Activated CD4-positive, alpha-beta T cell treated with anti-CD3 and anti-CD28 coated beads, Interleukin-2, amount 50 U/mL, for 4 hours (primary cell): ENCODE measurements at places on chromosomes 12 and 14.

DNA sequence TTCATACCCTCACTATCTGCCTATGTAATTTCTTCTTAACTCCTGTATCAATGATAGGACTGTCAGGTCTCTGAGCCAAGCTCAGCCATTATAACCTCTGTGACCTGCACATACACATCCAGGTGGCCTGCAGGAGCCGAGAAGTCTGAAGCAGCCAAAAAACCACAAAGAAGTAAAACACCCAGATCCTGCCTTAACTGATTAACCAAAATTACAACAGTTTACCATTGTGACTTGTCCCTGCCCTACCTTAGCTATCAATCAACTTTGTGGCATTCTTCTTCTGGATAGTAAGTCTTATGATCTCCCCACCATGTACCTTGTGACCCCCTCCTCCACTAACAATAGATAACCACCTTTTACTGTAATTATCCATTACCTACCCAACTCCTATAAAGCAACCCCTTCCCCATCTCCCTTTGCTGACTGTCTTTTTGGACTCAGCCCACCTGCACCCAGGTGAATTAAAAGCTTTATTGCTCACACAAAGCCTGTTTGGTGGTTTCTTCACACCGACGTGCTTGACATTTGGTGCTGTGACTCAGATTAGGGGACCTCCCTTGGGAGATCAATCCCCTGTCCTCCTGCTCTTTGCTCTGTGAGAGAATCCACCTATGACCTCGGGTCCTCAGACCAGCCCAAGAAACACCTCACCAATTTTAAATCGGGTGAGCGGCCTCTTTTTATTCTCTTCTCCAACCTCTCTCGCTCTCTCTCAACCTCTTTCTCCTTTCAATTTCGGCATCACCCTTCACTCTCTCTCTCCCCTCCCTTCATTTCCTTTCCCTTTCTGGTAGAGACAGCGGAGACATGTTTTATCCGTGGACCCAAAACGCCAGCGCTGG, 11.5 kb upstream of the LGMN start:
- no peak for DNase-seq

DNA sequence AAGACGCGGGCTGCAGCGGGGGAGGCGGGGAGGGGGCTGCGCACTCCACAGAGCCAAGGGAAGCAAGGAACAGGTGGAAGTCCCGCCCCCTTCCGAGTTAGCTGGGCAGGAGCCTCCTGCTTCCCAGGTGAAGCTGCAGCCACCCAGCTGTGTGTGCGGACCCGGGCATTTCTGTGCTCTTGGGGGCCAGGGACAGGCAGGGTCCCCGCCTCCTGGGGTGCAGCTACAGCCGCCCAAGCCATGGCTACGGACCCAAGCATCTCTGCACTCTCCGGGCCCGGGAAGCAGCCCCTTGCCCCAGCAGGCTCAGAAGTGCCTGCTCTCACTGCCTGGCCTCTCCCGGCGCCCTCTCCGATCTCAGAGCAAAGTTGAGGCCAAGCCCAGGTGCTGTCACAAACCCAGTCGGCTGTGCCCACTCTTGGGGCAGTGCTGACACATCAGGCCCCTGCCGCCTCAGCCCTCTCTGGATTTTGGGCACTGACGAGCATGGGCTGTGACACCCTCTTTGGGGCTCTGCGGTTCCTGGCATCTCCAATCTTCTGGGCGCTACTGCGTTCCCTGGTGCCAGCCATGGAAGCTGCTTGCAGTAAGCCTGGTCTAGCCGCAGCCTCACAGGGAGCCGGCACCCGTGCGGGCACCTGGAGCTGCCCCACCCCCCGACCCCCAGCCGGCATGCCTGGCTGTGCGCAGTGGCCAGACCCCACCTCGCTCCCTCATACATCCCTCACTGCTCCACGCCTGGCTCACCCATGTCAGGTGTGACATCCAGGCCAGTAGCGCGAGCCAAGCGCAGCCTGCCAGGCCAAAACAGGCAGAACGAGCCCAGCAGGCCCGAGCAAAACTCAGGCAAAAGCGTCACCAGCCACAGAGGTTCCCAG, 8.5 kb upstream of the MGAT4C start:
- no peak for DNase-seq

DNA sequence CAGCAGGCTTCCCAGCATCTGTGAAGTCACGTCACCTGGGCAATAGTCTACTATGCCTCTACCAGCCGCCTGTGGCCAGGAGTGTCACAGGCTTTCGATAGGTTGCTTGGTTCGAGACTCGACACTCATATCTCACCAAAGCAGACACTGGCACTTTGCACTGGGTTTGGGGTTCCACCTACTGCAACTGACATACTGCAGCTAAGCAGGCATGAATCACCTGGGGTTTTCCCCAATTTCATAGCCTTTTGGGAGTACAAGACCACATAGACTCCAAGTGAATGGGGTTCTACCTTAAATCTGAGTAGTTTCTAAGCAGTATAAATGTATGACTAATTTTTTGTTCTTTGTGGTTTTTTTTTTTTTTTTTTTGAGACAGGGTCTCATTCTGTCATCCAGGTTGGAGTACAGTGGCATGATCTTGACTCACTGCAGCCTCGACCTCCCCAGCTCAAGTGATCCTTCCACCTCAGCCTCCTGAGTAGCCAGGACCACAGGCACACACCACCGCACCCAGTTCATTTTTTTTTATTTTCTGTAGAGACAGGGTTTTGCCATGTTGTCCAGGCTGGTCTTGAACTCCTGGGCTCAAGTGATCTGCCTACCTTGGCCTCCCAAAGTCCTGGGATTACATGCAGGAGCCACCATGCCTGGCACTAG, 32.1 kb downstream of the DMAC2L start:
- peak; percentile 47 for DNase-seq

- DNase-seq, result no peak
Measured at GRCh38 chr14:101201535-101202151, 298.1 kb upstream of the RTL1 start.

- no peak for DNase-seq
Measured at GRCh38 chr12:115818973-115819372, 458.5 kb downstream of the MED13L start.

DNA sequence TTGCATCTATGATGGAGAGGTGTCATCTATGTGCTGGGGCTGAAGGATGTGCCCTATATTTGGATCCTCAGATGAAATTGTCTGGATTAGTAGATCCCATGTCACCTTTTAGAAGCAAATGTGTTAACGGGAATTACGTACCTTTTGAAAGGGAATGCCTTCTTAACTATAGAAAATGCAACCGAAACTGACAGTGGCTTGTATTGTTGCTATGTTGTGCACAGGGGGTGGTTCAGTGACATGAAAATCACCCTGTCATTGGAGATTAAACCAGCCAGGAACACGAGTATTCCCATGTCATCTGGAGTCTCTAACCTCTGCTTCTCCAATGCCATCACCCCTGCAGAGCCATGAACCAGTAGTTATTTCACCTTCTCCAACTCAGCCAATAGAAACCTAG, 110.2 kb downstream of the METTL25 start:
- DNase-seq, result no peak

DNA sequence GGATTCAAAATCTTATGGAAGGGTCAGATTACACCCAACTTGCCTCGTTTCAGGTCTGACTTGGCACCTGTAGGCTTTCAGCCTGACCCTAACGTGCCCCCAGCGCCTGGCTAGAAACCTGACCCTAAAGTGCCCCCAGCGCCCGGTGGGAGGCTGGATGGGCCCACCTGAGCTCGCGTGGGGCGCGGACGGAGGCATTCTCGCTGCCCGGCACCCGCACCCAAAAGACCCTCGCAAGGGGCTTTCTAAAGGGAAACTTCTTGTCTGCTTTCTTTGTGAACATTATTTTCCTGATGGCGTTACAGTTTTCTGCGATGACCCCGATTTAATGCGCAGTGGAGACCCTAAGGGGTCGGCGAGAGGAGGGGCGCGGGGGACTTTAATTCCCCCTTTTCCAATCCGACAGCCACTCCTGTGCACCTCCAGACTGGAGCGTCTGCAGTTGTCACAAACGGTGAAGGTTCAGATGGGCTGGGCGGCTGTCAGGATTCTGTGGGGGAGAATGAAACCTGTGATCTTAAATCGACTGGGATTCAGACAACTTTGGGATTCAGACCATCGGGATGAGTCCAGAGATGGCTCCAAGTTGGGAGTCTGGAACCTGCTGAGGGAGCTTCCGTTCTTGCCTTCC, 751 bp upstream of the HRK start:
- DNase-seq, result no peak

GRCh38 chr12:91574975-91575374, 392.4 kb upstream of the DCN start:
- no peak for DNase-seq

DNA sequence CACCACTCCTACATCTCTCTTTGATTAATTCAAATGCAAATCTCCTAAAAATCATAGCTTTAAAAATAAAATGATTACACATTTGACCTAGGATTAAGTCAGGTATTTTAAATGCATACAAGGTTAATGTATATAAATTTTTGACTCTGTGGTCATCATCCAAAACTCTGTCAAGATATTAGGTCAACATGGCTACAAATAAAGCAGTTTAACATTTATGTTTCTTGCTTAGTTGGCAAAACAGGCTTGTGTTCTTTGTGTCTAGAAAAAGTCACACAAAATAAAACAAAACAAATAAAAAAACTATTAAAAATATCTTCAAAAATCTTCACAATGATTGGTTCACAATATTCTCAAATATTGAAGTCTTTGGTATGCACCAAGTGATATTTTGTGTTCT, 473.2 kb downstream of the LRFN5 start:
- no peak for DNase-seq

- no peak for DNase-seq
Measured at GRCh38 chr14:22901799-22902198, 17.1 kb downstream of the RBM23 start.

DNA sequence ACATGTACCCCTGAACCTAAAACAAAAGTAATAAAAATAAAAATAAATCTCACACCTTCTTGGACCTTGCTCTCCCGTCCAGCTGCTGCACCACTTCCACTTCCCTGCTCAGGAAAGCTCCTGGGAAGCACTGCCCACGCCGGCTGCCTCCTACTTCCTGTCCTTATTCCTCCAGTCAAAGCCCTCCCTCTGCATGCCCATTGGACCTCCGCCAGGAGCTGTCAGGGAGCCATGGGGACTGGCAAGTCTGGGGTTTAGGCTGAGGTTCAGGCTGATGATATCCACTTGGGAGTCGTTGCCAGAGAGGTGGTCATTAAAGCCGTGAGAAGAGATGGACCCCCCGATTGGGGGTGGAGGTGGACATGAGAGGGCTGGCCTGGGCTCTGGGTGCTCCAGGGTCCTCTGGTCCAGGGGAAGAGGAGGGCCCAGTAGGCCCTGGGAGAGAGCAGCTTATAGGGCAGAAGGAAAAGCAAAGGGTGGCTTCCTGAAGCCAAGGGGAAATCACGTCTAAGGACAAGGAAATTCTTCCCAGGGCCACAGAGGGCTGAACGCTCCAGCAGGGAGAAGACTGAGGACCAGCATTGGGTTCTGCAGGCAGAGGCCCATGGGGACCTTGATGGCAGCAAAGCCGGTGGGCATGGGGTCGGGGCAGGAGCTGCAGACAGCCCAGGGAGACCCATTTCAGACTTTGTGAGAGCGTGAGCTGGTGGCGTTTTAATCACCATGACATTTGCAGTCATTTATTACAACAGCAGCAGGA, 78.7 kb downstream of the FZD10 start:
- DNase-seq, result no peak

GRCh38 chr14:59175404-59175803, 13.1 kb upstream of the DAAM1 start:
- DNase-seq, result no peak
